ENCODE measurements at places on chromosomes 4 and X. TPM values are rescaled to one million over a fixed set of nuclear protein-coding genes. Genes with fewer than 3 reads are reported as not detected.

DNA sequence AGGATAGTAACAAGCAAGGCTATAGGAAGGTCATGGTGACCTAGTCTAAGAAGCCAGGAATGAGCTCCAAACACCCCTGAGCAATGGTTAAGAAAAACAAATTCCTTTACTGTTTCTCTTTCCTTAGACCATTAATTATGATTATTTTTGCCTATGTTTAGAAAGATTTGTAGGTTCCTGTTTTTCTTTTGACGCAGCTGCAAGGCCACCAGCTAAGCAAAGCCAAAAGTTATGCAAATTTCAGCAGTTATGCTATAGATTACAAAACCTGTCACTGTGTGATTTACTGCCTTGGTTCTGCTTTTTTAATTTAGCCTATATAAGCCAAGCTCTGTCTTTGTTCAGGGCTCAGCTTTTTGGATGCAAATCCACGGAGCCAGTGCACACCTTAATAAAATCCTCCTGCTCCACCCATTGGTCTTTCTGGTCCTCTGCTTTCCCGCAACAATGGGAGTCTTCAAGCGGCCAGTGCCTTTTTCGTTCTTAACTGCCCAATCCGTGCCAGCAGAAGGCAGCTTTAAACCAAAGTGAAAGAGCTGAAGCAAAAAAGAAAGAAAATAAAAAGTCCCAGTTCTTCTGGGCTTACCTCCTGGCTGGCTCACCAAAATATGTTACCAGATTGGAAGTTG lies 1.4 kb upstream of the CEP135 start:
- DNase-seq = no peak

- no peak for DNase-seq
These were observed 1.8 kb downstream of the EPHA5 start for GRCh38 chr4:65668201-65669089.

DNA sequence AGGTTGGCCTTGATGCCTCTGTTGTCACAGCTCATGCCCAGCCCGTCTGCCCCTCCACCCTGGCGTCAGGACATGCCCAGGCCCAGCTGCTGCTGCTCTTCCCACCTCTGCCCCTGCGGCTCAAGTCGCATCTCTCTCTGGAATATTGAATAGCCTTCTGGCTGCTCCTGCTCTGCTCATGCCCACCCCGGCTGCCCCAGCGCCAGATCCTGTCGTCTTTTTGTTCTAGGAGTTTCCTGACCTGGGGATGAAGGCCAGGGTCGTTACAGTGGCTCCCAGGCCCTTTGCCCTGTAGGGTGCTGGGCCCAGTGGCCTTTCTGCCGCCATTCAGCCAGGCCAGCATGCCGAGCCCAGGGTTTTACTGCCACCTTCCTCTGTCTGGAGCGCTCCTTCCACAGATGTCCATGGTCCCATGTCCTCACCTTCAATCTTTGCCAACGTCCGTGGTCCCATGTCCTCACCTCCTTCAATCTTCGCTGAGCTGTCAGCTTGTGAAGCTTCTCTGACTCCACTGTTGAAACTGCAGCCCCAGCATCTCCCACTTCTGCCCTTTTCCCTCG lies 9.7 kb downstream of the MAEA start:
- no peak for DNase-seq

DNA sequence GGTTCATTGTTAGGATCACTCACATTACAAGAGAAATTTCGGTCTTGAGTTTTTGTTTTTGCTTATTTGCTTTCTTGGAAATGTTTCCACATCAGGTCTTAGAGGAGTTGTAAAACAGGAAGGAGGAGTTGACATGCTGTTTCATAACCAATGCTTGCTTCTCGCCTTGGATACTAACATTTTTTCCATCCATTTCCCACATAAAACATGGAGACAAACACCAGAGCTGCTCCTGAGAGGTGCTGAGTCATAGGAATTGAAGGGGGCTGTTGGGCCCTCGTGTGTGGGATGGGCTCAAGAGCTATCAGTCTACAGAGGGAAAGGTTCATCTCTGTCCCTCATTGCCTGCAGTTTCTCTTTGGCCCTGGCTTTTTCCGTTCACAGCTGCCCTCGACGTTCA lies 29.9 kb downstream of the TBL1X start:
- no peak for DNase-seq

GRCh38 chr4:3077796-3078195 lies 3.3 kb downstream of the HTT start:
- DNase-seq = no peak

DNA sequence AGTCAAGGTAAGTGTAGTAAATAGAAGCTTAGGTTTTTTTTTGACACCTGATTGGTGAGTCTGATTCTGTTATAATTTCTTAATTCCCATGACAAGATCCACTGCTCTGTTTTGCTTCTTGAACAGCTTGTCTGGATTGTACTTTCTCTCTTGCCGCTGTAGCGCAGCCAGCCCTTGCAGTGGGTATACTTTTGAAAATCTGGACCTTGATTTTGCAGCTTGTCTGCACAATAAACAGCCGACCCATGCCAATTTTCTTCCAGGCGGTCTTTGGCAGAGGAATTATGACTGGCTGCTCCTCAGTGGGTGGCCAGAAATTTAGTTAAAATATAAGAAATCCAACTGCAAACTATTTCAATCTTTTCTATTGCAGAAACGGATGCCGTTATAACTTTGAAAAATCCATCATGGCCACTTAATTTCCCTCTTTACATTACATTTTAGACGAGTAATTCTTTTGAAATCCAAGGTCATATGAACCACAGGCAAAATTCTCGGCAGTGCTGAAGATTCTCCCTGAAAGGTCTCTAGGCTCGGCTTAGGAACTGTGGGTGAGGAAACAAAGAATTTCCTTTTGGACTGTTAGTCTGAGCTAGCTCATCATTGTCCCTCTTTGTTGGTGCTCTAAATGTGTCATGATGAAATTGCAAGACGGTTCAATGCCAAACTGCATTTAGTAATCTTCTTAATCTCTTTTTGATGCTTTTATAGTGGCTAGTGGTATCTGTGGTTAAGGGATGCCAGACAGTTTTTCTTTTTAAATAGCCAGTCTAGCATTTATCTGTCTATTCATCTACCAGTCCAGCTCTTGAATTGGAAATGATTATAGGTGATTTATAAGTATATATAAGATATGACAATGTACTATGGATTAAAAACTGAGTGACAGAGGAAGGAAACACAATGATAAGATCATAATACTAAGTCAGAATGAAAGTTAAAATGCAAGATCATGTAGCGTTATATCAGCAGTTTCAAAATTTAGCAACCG lies 31.5 kb upstream of the PTTG2 start:
- DNase-seq = no peak

GRCh38 chrX:49919617-49920016 lies 2.8 kb upstream of the CLCN5 start:
- no peak for DNase-seq

GPR82 gene
- total RNA-seq = 0.41 TPM

Measured in thoracic aorta (tissue), 2 donors.